Small intestine (tissue), 16 donors: ENCODE measurements at places on chromosomes 11 and 22. TPM values are rescaled to one million over a fixed set of nuclear protein-coding genes. Genes with fewer than 3 reads are reported as not detected.

DNA sequence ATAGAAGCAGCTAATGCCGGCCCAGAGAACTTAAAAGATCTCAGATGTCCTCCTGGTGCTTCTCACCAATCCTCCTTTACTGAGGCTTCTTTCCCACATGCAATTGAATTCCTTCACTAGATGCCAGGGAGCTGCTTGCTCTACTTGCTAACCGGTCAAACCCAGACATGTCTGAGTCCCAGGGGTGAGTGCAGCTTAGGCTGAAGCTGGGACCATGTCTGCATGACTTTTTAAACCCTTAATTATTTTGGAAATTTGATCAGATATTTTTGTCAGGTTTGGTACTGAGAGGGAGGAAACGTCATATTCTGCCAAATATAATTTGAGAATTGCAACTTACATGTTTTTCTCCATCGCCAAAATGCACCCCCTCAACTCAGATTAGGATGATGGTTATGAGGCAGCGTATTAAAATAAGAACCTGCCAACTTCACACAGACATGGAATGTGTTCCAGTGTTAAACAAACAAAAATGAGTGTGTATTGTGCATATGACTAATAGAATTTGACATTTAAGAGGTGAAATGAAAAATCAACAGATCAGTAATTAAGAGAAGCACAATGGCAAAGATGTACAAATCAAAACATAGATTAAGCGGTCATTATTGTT, 529.5 kb downstream of the ETS1 start:
- no peak for DNase-seq

TMEM191C gene
- 2.0 TPM for polyA plus RNA-seq

GRCh38 chr11:73652046-73652730, 5.8 kb downstream of the PLEKHB1 start:
- DNase-seq = peak; percentile 31

DNA sequence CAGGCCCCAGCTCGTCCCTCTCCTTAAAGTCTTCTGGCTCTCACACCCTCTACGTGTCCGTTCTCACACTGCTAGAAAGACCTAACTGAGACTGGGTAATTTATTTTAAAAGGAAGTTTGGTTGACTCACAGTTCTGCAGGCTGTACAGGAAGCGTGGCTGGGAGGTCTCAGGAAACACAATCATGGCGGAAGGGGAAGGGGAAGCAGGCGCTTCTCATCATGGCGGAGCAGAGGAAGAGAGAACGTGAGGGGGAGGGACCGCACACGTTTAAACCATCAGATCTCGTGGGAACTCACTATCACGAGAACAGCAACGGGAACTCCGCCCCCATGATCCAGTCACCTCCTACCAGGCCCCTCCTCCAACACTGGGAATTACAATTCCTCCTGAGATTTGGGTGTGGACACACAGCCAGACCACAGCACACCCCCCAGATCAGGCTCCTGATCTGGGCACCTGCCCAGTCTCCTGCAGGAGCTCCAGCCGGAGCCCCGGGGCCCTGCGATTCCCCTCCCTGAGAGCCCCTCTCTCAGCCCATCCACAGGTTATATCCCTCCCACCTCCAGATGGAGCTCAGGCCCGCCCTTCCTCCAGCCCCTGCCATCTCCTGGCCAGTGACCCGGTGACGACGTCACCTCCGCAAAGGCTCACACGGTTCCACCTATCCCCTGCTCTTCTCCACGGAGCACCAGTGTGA, 170.2 kb downstream of the BRD1 start:
- peak; percentile 40 for DNase-seq

DNA sequence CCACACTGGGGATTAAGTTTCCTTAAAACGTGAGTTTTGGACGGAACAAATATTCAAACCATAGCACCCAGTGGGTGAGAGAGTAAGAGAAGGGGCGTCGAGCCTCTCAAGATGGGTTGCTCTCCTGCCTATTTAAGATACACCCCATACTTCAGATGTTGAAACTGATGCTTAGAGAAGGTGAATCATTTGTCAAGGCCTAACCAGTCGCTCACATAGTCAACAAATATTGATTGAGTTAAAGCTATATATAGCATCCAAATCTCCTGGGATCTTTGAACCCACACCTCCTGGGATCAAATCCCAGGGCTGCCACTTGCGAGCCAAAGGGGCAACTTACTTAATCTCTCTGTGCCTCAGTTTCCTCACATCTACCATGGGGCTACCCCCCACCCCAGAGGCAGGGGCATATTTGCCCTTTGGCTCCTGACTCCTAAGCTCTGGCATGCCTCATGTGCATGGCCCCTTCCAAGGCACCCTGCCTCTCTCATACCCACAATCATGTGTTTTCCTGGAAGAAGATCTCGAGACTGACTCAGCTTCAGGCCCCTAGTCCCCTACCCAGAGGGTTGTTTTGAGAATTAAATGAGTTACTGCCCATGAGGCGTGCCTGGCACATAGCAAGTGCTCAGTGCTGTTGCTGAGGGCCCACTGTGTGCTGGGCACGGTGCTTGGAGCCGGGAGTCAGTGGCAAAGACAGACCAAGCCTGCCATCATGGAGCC, 19.0 kb upstream of the PDGFB start:
- no peak for DNase-seq

PHOX2A gene
- 3.3 TPM for polyA plus RNA-seq

- no peak for DNase-seq
Measured at GRCh38 chr22:30717331-30717921, 22.8 kb downstream of the OSBP2 start.
